Stimulated activated CD8-positive, alpha-beta memory T cell treated with anti-CD3 and anti-CD28 coated beads, Interleukin-15, amount 100 ng/mL, for 4 hours (primary cell): ENCODE measurements at places on chromosomes 5 and 9.

DNA sequence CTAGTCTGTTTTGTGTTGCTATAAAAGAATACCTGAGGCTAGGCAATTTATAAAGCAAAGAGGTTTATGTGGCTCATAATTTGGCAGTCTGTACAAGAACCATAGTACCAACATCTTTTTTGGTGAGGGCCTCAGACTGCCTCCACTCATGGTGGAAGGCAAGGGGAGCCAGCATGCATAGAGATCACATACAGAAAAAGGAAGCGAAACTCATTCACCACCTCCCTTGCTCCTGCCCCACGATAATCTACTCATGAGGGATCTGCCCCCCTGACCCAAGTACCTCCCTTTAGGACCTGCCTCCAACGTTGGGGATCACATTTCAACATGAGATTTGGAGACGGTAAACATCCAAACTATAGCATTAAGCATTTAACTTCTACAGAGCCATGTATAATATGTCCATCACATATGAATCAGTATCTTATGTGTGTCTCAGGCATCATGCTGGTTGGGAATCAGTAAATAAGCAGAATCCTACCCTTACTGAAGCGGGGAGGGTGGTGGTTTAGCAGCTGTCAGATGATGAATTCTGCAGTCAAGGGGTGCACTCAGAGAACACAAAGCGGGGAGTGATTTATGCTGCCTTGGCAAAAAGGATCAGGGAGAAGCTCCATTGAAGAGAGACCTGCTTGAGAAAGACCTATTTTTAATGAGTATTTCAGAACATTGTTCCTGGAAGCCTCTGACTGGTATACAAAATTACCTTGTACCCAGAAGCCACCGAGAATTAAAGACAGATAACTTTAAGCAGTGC is 34.8 kb downstream of the HMGXB3 start:
- DNase-seq = no peak

GRCh38 chr5:87151547-87151946 is 116.1 kb upstream of the RASA1 start:
- DNase-seq = no peak

DNA sequence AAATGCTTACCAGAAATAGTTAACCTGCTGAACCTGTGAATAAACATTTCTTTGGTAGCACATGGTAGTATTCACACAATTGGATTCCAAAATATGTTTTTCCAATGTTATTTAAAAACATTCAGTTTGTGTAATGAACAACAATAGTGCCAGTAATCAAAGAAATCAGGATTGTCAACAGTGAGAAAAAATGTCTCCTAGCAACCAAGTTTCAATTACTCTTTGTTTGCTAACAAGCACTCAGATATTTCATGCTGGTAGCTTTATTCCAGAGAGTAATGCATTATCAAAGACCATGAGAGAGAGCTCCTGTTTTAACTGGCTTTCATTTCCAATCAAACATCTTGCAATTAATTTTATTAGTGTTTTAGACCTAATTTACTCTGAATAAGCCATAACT is 768.1 kb upstream of the GRAMD2B start:
- no peak for DNase-seq

DNA sequence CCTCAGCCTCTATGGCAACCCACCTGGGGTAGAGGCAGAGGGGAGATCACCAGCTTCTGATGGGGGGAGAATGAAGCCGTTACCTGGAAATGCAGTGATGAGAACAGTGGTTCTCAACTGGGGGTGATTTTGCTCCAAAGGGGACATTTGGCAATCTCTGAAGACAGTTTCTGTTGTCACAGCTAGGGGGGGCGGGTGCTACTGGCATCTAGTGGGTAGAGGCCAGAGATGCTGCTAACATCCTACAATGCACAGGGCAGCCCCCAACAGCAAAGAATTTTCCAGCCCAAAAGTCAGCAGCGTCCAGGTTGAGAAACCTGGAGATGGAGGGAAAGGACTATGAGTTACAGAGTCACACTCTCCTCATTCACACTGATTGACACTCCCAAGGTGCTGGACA is 84.5 kb downstream of the FGF1 start:
- DNase-seq = no peak

DNA sequence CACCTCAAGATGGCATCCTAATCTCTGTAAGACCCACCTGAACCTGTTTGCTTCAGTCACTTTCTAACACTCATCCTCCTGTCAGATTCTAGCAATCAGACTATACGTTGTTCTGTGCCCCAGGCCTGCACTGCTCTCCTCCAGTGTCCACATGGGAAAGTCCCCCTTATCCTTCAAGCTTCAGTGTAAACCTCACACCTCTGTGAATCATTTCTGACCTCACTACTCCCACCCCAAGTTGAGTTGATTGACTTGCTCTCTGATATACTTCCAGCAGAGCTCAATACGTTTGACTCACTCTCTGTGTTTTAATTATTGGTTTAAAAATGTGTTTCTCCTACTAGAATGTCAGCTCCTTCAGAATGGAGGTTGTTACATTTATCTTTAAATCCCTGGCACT is 240.2 kb downstream of the FBXL17 start:
- DNase-seq = no peak

- DNase-seq = no peak
These were observed 60.6 kb downstream of the KDM4C start for GRCh38 chr9:6818292-6818922.

GRCh38 chr9:72485821-72486593 is 35.4 kb upstream of the TMC1 start:
- DNase-seq = no peak

GRCh38 chr9:124084087-124084486 is 72.5 kb downstream of the LHX2 start:
- DNase-seq = no peak

DNA sequence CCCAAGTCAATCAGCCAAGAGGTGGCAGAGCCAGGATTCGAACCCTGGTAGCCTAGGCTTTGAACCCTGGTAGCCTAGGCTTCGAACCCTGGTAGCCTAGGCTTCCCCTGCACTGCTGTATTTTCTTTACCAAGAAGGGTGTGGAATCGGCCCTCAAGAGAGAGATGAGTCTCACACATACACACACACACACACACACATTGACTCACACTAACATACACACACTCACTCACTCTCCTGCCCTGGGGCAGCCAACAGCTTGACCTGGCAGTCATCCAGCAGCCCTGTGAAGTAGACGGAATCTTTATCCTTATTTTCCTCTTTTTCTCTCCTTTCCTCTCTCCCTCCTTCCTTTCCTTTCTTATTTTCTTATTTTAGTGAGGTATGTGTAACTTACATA is 55.4 kb upstream of the RPL26L1 start:
- DNase-seq = no peak

- no peak for DNase-seq
These were observed 2.5 kb upstream of the ZNF608 start for GRCh38 chr5:124748687-124749594.

DNA sequence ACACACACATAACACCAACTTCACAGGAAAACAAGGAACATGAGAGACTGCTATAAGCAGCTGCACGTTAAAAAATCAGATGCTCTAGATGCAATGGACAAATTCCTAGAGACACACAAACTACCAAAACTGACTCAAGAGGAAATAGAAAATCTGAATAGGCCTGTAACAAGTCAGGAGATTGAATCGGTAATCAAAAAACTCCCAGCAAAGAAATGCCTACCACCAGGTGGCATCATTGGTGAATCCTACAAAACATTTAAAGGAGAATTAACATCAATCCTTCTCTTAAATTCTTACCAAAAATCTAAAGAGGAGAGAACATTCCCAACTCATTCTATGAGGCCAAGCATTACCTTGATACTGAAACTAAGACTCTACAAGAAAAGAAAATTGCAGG is 54.9 kb downstream of the NDST1 start:
- no peak for DNase-seq

GRCh38 chr5:59079622-59080620 is 497.0 kb downstream of the RAB3C start:
- no peak for DNase-seq

- DNase-seq = no peak
These were observed 116.2 kb downstream of the MAN2A1 start for GRCh38 chr5:109805883-109806282.

DNA sequence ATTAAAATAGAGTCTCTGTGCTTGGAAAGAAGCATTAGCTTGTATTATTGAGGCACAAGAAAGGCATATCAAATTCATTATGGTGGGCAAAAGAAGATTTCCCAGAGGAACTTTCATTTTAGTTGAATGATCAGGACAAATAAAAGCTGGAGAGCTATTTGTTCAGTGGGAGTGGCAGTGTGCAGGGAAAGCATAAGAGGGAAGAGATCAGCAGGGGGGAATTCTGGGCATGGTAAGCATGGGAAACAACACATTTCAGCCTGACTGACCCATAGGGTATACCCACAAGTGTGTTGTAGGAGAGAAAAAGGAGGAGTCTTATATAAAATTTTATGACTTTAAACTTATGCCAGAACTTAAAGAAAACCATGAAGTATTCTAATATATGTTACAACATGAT is 167.7 kb upstream of the RASA1 start:
- no peak for DNase-seq

- DNase-seq = no peak
These were observed 510.5 kb downstream of the SEMA5A start for GRCh38 chr5:9035346-9035745.

- DNase-seq = no peak
These were observed 977 bp downstream of the MGAT4B start for GRCh38 chr5:179805529-179806249.

GRCh38 chr5:32326216-32326772 is 13.6 kb upstream of the MTMR12 start:
- DNase-seq = no peak

DNA sequence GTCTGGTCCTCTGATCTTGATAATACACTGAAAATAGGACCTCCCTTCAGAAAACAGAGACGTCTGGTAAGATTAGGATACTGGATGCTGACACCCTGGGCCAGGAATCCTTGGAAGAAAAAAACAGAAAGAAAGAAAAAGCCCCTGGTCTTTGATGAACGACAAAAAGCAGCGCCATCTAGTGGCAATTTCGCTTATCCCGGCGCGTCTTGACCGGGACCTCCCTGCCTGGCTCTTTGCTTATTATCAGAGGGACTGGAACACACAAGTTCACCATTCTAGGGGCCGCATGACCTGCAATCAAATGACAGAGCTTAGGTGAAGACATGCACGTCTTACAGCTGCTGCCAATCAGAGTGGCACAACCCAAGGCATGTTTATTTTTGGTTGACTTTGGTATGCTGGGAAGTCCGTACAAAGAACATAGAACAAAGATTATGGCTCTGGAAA is 114.9 kb upstream of the NFIB start:
- DNase-seq = no peak

GRCh38 chr5:59236986-59237385 is 654.1 kb downstream of the RAB3C start:
- no peak for DNase-seq

DNA sequence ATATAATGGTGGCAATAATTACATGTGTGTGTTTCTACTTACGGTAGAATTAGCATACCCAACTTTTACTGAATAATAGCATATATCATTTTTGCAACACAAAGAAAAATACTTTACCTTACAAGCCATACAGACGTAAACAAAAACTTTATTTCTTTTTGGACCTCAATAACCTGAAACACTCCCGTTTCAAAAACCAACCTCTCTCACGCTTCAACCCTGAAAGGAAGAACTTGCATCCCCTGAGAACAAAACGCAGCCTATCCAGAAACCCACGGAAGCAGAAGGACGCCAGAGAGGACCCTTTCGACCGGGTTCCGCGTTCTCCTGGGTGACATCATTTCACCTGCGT is at the start of gene RNF38:
Gene RNF38, minus strand, starts transcription at position 290 of the 352 bp plus-strand sequence. Its CDS starts 161 bp downstream, at position 129.
- DNase-seq = no peak

- no peak for DNase-seq
These were observed 38.2 kb downstream of the IPPK start for GRCh38 chr9:92631452-92632343.

GRCh38 chr9:18056269-18056992 is 417.5 kb upstream of the ADAMTSL1 start:
- no peak for DNase-seq

GRCh38 chr5:159936686-159937329 is 20.5 kb downstream of the ADRA1B start:
- no peak for DNase-seq

DNA sequence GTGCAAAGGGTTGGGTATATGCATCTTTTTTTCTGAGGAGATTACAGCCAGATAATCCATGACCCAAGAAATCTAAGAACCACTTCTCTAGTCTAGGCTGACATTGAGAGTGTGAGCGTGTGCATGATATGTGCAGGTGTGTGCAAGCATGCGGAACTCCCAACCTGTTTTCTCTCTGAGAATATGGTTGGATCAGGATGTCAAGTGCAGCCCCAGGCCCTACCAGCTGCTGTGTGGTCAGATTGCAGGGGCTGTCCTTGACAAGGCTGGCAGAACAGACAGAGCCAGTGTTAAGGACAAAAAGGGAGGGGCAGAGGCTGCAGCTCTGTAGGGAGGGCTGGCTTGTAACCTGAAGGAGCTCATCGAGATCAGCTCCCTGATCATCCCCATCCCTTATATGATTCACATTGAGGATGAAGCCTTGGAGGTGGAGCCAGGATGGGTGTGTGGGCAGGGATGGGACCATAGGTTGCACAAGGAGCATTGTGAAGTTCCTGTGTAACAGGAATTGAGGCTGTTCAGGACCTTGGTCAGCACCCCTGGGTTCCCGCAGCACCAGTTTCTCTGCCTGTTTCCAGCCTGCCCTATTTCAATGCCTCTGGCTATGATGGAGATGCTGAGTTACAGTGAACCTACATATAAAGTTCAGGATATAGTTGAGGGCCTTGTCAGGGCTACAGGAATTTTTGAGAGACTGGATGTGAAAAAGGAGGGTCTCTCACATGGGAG is 52.6 kb upstream of the ARAP3 start:
- DNase-seq = no peak

GRCh38 chr9:126623314-126623666 is 9.6 kb downstream of the LMX1B start:
- no peak for DNase-seq

- no peak for DNase-seq
These were observed 74.3 kb upstream of the ENTREP1 start for GRCh38 chr9:69250681-69251080.

GRCh38 chr9:27619743-27620142 is 46.5 kb upstream of the C9orf72 start:
- no peak for DNase-seq

GRCh38 chr5:157603333-157604190 is 28.0 kb upstream of the ADAM19 start:
- peak; percentile 29 for DNase-seq

DNA sequence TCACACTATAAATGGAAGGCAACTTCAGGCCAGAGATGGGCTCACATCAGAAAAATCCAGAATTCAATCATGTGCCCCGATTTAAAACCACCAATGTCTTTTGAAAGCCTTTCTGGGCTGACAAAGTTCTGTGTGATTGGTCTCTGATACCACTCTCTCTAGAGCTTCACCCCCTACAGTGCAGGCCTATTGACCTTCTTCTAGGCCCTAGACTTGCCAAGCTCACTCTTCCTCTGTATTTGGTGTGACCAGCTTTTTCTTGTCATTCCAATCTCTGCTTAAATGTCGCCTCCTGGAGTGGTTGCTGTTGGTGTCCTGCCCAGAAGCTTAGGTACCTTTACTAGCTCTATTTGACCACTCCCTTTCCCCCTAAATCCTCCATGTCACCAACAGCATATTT is 78.7 kb downstream of the GCNT4 start:
- no peak for DNase-seq
